ENCODE measurements at places on chromosomes 6 and 20.
A peak's percentile ranks its signal among the peaks of the same experiment; 100 is the strongest.

DNA sequence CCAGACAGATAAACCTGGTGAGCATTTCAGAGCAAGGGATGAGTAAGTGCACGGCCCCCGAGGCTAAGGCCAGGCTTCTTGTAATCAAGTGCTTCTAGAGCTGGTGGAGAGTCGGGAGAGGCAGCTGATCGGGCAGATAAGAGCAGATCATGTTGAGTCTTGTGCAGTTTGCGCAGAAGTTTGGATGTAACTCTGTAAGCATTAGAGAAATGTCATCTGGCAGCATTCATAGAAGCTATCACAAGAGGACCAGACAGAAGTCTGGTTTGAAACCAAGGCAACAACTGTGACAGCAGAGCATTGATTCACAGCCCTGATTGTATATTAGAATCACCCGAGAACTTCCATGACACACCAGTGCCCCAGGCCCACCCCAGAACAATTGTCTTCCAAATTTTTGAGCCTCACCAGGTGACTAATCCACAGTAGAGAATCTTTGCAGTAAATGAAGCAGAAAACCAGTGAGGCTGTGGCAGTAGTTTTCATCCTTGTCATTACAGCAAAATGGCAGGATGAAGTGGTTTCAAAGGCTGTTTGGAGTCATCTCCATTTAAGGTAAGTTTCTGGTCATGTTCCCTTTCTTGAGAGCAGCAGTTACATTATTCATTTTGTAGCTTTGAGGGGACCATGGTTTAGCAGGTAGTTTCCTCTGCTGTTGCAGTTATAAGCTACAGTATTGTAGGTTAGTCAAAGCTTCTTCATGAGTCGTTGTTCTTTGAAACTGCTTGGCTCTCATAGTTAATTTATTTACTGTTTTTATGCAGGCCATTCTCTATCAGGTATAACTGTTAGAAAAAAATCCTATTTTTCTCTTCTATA lies 84.1 kb downstream of the RNF217 start:
- DNase-seq = peak; percentile 1

GRCh38 chr6:142302421-142303175 lies 791 bp downstream of the ADGRG6 start:
- DNase-seq = no peak

DNA sequence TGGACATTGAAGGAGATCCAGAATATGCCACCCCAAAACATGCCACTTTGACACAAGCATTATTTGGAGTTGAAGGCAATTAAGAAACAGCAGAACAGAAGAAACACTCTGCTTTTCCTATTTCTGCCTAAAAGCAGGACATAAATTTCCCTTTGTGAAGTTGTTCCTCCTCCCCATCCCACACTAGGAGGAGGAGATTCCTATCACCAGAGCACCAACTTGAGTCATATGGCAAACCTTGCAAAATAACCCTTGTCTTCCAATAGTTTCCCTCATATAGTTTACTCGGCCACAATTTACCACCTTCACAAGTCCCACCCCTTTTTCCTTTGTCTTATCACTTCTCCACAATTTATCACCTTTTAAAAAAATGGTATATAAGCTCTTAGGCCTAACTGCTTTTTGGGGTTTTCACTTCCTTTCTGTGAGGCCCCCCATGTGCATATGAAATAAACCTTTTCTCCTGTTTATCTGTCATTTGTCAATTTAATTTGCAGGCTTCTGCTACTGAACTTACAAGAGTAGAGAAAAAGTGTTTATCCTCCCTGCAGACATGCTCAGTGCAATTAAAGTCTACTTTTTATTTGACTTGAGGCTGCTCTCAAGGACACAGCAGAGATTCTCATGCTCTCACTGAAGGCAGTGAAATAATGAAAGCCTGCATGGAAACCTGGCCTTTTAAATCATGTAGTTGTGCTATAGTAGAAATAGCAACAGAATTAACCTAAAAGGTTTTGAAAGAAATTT lies 2.8 kb upstream of the RAB23 start:
- no peak for DNase-seq

DNA sequence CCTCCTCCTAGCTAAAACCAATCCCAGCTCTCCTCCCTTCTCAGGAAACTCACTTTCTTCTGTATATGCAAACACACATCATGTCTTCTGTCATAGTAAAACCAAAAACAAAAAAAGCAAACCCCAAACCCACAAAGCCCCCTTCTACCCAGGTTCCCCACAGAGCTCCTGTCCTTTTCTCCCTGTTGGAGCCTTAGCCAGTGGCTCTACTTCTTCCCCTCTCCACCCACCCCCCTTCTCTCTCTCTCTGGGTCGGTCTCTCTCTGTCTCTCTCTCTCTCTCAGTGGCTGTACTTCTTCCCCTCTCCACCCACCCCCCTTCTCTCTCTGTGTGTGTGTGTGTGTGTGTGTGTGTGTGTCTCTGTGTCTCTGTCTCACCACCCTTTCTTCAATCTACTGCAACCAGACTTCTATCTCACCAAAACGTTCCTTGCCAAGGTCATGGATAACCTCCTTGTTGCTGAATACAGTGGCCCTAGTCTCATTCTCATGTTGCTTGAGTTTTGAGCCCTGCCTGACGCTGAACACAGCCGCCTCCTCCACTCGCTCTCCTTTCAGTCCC lies 8.7 kb upstream of the OSER1 start:
- no peak for DNase-seq

DNA sequence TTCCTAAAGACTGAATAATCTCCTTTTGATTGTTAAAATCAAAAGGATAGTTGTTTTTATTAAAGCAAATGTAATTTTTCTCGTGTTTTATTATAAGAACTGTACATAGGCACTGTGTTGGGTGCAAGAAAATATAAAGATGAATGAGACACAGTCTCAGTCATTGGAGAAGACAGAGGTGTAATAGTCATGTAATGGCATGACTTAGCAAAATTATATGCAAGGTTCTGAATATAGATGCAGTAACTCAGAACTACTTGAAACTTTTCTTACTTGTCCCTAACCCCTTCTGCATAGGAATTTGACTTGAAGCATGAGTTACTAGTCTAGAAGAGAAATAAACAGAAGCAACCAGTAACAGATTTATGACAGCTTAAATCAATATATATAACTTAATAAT lies 14.9 kb downstream of the WTAP start:
- DNase-seq = no peak

DNA sequence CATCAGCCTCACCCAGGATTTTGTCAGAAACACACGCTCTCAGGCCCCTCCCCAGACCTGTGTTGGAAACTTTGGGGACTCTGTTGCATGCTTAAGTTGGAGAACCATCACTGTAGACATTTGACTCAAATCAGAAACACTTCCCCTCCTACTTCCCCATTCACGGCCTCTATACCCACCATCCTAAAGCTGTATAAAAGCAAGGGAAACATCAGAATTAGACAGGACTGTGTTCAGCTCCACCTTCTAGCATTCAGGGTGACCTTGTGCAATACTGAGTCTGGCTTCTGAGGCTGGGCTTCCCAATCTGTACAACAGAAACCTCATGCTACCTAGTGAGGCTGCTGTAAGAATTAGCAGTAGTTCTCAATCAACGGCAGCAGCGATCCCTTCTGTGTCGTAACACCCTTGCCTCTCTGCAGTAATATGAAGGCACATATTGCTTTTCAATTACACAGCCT lies 252.3 kb downstream of the LY86 start:
- no peak for DNase-seq

- no peak for DNase-seq
These were observed 76.9 kb upstream of the CCN2 start for GRCh38 chr6:132028029-132028428.

DNA sequence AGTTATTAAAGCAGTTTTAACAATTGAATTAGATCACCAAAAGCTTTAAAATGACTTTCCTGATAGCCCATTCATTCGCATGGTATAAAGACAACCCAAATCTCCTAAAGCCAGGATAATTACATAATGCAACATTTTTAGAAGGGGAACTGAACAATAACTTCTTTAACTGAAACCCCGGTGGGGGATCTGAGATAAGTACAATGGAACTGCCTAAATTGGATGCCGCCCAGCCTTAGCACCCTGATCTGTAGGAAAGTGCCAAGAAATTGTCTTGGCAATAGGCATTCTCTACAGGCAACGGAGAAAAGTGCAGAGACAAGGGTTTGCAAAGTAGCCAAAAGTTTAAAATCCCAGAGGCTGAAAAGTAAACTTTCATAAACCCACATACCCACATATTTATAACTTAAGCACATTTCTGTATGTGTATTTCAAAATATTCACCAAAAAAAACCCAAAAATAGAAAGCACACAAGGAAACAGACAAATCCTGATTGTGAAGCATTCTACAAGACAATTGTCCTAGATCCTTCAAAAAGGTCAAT lies 98.8 kb upstream of the BEND6 start:
- DNase-seq = no peak

DNA sequence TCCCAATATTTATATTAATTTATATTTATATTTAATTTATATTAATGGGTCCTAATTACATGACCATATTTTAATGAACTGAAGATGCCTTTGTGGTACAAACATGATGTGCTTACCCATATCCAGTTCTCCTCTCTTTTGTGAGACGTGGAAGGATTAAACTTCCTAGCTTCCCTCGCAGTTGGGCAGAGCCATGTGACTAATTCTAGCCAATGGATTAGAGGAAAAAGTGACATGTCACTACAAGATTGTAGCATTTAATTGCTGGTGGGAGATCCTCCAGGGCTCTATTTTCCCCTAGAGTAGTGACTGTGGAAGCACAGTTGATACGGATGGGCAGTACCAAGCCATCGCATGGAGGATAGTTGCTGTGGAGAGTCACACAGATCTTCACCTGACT lies 4.8 kb upstream of the SOBP start:
- DNase-seq = no peak

DNA sequence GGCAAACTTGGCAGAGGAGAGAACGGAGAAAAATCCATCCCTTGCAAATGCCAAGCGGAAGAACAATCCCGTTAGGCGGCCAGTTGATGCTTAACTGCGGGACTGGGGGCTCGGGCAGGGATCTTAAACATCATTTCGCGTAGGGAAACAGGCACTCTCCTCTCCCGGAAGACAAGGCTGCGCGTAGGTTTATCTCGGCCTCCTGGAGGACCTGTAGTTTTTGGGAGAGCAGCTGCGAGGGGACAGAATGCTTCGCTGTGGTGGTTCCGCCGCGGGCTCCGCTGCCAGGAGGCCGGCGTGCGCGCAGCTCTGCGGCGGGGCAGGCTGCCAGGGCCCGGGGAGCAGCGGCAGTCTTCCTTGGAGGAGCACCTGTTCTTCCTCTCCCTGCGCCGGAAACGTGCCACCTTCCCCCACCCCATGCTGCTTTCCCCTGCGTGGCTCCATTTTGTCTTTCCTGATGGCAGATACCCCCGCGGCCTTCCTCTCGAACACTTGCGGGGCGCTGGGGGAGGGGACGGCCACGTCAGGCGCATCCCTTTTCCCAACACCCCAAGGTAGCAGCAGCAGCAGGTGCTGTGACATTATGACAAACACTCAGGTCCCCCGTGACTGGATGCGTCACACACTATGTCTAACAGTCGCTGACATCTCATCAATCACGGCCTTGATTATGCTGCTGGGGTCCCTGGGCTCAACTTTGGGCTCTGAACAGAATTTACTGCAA lies 230.7 kb upstream of the BTBD3 start:
- peak; percentile 76 for DNase-seq

DNA sequence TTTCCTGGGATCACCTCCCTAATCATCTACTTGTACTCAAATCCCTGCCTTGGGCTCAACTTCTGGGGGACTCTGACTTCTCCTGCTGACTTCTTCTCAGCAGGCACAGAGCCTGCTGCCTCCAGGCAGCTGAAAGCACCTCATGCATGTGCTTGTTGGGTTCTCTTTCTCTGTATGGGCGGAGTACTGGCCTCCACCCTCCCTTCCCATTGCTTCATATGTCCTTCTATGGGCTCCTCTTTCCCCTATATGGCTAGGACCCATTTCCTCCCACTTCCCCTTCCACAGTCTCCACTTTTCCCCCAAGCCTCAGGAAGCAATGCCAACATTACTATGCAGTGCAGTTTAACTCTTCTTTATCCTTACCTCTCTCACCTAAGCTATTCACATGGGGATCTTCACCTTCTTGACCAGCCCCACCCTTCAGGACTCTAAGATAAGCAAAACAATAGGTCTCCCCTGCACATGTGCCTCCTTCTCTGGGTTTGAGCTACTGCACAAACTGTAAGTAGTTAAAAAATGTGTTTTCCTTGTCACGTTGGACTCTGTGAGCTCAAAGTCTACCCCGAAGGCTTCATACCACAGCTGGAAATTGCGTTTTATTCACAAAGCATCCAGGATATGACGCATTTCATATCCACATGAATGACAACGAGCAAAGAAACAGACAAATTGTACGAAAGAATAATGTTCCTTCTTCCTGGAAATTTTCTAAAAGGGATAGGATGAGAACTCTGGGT lies 93.7 kb downstream of the CDS2 start:
- DNase-seq = no peak

- no peak for DNase-seq
These were observed 102.2 kb upstream of the EXOC2 start for GRCh38 chr6:795046-795685.

DNA sequence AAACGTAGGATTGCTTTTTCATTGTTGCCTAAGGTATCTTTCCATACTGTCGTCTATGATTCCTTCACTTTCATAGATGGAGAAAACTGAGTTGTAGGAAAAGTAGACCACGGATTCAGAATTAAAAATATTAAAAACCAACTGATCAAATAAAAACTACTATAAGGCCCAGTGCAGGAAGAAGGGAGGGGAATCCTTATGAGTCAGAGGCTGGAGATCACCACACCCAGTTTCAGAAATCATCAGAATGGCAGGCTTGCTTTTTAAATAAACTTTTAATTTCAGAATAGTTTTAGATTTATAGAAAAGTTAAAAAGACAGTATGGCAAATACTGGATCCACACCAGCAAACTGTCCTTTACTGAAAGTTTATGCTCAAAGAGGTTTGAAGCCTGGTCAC lies 32.0 kb upstream of the POPDC3 start:
- DNase-seq = no peak

DNA sequence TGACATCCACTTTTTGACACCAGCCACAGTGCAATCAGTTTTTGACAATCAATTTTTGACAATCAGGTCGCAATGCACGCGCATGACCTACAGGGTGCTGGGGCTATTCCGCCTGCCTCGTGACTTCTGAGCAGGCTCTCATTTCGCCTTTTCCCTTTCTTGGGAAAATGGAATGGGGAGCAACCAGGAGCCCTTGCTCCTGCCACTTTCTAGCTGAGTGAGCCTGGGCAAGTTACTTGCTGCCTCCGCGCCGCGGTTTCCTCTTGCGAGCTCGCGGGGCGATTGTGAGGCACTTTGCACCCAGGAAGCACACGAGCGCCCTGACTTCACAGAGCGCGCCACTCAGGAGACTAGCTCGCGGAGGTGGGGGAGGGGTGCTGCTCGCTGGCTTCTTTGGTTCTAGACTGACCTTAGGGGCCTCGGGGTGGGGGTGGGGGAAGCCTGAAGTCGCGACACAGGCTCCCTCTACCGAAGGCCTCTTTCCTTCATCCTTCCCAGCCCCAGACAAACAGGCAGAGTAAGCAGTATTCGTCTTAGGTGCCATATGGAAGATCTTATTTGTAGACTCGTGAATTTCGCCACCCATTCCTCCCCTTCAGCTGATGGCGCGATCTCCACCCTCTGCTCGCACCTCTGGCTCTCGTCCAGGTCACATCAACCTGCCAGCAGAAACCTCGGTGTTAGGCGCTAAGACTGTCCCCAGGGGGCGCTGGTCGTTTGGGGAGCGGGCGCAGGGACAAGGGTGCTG lies 4.6 kb downstream of the TP53TG5 start:
- DNase-seq = peak; percentile 31

GRCh38 chr6:47203266-47203937 lies 106.3 kb downstream of the TNFRSF21 start:
- DNase-seq = no peak
